Activated CD8-positive, alpha-beta memory T cell treated with anti-CD3 and anti-CD28 coated beads for 36 hours (primary cell): ENCODE measurements at places on chromosomes 6 and 20. TPM values are rescaled to one million over a fixed set of nuclear protein-coding genes. Genes with fewer than 3 reads are reported as not detected.

Gene HDGFL1
- not detected for total RNA-seq

Gene KCNK17
- not detected for total RNA-seq

Gene FAM184A
- total RNA-seq: 2.8 TPM

Gene OTOR
- not detected for total RNA-seq

Gene FAM209A
- total RNA-seq: 0.53 TPM

Gene PRR18
- total RNA-seq: 0.10 TPM

Gene BMP5
- total RNA-seq: not detected

Gene CDH26
- total RNA-seq: 0.46 TPM

Gene ZFP57
- 10.8 TPM for total RNA-seq

Gene AIF1
- total RNA-seq: 53.8 TPM

Gene RUNX2
- total RNA-seq: 22.2 TPM

Gene GLP1R
- total RNA-seq: not detected

Gene MEP1A
- not detected for total RNA-seq

Gene SLC32A1
- not detected for total RNA-seq

Gene SLC35D3
- not detected for total RNA-seq

Gene KCNG1
- total RNA-seq: 4.0 TPM

Gene GPR6
- total RNA-seq: not detected

Gene LSM14B
- total RNA-seq: 34.6 TPM

Gene SLPI
- total RNA-seq: not detected

Gene AURKA
- total RNA-seq: 69.2 TPM

Gene ADGRF1
- total RNA-seq: not detected

Gene TOX2
- 0.34 TPM for total RNA-seq

Gene RAET1G
- not detected for total RNA-seq

Gene KIAA1755
- not detected for total RNA-seq

Gene NHSL1
- 0.19 TPM for total RNA-seq

Gene CST2
- not detected for total RNA-seq

Gene STMN3
- 16.2 TPM for total RNA-seq

Gene CALHM5
- total RNA-seq: not detected

Gene LINC00237
- total RNA-seq: not detected

Gene ULBP1
- total RNA-seq: 1.1 TPM

Gene KCNK15
- 0.27 TPM for total RNA-seq

Gene TTLL9
- not detected for total RNA-seq

Gene TUBB2B
- total RNA-seq: not detected

Gene NEURL2
- total RNA-seq: 2.8 TPM

Gene EPPIN
- not detected for total RNA-seq

Gene SLA2
- 64.5 TPM for total RNA-seq

Gene HLA-DRB5
- total RNA-seq: 0.23 TPM

Gene CTCFL
- not detected for total RNA-seq

Gene SLC26A8
- not detected for total RNA-seq

Gene GTPBP2
- total RNA-seq: 47.9 TPM

Gene IER3
- total RNA-seq: 322 TPM

Gene FOXS1
- total RNA-seq: not detected

Gene NKX2-2
- not detected for total RNA-seq
